ENCODE measurements at places on chromosomes 7 and 10.

DNA sequence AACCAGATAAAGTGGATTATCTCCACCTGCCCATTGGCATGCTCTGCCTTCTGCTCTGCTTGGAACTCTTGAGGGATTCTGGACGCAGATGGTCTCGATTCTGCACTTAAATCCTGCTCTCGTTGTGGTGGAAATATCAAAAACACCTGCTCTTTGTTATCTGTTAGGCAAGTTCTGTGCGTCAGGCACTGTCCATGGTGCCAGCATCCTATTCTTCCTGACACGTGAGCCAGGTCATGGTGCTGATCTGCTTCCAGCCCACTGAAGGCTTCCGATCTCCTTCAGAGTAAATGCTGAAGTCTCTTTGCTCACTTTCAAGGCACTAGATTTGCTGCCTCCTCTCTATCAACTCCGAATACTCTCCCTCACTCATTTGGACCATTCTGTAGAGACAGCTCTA lies 505.6 kb downstream of the HTR7 start:
- DNase-seq: no peak

DNA sequence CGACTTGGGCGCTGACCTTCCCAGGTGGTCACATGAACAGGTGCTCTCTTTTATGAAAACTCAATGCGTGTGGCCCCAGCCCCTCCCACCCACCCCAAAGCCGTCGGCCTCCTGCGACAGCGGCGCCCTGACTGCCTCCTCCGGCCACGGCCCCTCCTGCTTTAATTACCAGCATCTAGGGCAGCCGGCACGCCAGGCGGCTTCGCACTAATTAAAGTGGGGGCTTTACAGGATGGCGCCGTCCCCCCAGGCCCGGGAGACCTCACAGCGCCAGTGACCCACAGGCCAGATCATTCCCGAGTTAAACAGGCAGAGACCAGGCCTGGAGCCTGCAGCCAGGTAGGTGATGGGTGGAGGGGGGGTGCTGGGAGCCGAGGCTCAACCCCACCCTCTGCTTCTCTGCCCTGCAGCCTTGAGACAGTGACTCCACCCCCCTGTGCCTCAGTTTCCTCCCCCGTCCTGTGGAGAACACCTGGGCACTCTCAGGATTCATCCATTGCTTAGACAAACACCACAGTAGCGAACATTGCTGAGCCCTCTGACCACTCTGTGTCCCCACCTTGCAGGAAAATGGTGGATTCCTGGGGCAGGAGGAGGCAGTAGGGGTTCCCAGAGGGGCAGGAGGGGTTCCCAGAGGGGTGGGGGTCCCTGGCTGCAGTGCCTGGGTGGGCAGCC lies 100.8 kb downstream of the MICALL2 start:
- no peak for DNase-seq

DNA sequence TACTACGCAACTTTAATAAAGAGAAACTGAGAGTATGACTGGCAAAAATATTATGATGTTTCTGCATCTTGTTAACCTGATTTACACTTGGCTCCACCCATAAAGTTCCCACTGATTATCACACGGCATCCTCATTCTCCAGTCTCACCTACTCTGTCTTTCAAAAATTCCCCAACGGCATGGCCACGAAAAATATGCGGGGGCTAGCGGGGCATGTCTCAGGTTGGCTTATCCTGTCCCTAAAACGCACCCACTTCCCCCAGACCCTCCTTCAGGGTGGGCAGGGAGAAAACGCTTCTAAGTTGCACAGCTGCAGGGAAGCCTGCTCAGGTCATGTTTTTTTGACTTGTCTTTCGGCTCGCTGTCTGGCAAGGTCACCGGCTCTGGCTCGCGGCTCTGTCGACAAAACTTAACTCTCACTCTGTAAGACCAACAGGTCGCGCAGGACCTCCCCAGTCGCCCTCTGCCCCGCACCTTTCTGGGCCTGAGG lies 3.8 kb downstream of the CDK6 start:
- DNase-seq: no peak

DNA sequence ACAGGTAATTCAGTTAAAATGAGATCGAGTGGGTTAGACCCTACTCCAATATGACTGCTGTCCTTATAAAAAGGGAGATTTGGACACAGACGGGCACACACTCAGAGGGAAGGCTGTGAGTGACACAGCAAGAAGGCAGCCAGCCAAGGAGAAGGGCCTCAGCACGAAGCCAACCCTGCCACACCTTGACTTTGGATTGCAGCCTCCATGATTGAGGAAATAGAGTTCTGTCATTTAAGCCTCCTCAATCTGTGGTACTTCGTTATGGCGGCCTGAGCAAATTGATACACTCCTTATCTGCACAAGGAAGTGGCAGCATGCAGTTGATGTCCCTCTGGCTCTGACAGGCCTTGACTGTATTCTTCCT lies 43.8 kb downstream of the SH2D4B start:
- no peak for DNase-seq

DNA sequence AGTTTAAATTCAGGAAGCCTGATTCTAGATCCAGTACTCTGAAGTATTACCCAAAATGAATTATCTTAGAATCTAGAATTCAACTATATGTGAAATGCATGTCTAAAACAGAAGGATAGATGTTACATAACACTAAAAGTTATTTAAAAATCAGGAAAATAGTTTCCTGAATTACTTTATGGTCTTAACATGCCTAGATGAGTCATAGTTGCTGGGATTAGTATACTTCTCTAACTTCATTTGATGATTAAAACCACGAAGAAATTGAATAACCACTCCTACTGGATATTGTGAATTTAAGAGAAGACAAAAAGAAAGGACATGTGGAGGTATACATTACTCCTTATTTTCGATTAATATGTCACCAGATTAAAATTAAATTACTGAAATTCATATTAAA lies 65.5 kb downstream of the ATAD1 start:
- DNase-seq: no peak

GRCh38 chr10:74342991-74343390 lies 192.0 kb downstream of the ADK start:
- DNase-seq: no peak

DNA sequence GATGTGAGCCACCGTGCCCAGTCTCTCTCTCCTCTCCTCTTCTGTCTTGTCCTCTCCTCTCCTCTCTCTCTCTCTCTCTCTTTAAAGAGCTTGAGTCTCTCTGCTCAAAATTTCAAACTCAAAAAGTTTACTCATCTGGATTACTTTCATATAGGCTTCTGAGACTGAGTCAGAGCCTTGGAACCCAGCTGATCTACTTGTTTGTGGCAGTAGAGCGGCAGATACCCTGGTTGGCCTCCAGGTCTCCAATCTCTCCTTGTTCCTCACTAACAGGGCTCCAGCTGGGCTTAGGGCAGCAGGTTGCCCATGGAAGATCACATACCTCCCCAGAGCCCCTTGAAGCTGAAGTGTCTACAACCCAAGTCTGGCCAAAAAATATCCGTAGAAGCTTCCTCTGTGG lies 51.0 kb downstream of the HHEX start:
- DNase-seq: no peak

GRCh38 chr10:7788639-7789286 lies 786 bp downstream of the ATP5F1C start:
- DNase-seq: no peak

- no peak for DNase-seq
Measured at GRCh38 chr7:74038194-74038961, 10.4 kb downstream of the ELN start.

- DNase-seq: no peak
Measured at GRCh38 chr7:46393142-46393541, 472.1 kb upstream of the IGFBP3 start.

- no peak for DNase-seq
Measured at GRCh38 chr10:79130846-79131245, 62.1 kb downstream of the ZMIZ1 start.

GRCh38 chr10:15868006-15868405 lies 7.7 kb upstream of the MINDY3 start:
- DNase-seq: no peak

DNA sequence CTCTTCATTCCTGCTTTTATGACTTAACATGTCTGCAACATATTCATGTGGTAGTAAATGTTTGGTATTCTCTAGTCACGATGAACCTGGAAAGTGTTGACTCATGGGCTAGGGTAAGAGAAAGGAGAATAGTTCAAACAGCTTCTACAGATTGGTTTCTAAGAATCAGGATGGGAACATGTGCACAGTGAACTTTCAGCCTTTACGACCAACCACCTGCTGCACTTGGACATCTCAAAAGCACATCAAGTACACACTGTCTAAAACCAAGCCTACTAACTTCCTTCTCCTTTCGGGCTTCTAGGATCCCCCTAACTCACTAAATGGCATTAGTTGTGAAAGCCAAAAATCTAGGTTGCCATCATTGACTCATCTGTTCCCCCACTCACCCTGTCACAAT lies 85.5 kb downstream of the CUL2 start:
- no peak for DNase-seq

DNA sequence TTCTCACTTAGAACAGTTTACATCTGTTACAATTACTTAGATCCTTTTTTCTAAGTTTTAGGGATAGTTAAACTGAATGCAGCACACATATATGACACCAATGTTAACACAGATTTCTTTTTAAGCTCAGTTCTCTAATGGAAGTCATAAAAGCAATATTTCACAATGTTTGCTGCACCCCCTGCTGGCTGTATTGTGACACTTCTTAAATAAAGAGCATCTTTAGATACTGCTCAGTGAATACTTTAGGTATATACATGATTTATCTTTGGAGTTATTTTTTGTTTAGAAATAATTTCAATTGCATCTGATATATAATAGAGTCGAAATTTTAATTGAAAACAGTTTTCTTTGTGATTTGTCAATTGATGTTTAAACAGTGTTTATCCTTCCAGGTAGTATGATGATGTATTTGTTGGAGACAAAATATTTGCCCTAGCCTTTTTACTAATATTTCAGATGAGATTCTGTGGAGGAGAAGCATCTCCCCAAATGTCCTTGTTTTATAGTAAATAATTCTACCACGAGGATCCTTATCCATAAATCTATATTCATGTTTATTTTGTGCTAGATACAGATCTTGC lies 174.4 kb downstream of the ST7 start:
- peak; percentile 28 for DNase-seq

DNA sequence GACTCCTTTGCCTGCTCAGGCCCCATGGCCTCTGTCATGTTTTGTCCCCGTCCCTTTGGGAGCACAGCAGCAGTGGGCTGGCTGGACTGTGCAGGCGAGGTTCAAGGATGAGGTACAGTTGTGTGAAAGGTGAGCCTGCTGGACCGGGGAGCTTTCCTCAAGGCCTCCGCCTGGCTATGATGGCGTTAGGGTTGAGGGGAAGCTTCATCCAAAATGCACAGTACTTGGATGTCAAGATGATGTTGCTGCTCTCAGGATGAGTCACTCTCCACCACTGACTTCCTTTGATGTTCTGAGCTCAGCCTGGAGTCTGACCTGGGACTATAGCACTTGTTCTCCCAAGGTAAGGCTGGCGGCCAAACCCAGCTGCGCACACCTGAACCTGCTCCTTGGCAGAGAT lies 152.7 kb upstream of the SHH start:
- peak; percentile 91 for DNase-seq

DNA sequence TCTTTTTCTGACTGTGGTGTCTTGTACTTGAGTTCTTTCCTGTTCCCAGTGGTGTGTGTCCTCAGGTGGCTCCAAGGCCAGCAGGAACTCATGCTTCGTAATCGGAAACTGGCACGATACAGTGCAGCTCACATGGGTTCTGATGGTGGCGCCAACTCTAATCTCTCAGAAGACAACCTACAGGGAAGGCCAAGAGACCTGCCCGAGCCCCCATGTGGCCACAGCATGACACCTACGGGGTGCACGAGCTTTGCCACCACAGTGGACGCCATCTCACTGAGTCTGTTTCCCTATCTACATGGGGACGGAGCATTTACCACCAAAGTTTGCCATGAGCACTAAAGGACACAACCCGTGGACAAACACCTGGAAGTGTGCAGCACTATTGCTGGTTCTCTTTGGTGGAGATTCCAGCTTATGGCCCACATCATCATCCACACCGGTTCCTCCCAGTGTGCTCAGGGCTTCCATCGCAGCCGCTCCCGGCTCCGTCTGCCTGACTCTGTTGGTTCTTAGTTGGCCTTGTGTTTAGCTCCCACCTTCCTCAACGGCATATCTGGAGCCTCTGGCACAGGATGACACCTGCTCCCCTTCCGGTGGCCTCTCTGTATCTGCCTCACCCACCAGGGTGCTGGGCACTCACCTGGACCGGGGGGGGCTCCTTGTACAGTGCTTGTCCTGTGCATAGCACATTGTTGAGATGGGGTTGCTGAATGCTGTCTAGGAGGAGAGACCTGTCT lies 586.6 kb upstream of the MKI67 start:
- no peak for DNase-seq

DNA sequence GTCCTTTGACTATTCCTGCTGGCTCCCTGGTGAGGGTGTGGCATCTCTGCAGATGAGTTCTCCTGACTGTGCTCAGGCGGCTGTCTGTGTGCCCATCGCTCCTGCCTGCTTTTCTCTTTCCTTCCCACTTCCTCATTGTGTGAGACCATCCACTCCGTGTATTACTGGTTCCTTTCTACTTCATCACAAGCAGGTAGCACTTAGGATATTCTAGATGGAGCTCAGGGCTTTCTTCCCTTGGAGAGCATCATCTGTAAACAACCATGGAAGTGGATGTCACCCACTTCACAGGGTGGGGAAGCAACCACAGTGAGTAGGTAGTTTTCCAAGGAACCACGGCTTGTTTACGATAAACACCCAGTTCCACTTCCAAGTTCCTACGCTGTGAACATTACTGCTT lies 15.7 kb downstream of the DNAJB6 start:
- DNase-seq: no peak

GRCh38 chr10:43391496-43391895 lies 17.5 kb downstream of the HNRNPF start:
- DNase-seq: no peak

GRCh38 chr7:45421806-45422205 lies 152.4 kb upstream of the ADCY1 start:
- DNase-seq: no peak

DNA sequence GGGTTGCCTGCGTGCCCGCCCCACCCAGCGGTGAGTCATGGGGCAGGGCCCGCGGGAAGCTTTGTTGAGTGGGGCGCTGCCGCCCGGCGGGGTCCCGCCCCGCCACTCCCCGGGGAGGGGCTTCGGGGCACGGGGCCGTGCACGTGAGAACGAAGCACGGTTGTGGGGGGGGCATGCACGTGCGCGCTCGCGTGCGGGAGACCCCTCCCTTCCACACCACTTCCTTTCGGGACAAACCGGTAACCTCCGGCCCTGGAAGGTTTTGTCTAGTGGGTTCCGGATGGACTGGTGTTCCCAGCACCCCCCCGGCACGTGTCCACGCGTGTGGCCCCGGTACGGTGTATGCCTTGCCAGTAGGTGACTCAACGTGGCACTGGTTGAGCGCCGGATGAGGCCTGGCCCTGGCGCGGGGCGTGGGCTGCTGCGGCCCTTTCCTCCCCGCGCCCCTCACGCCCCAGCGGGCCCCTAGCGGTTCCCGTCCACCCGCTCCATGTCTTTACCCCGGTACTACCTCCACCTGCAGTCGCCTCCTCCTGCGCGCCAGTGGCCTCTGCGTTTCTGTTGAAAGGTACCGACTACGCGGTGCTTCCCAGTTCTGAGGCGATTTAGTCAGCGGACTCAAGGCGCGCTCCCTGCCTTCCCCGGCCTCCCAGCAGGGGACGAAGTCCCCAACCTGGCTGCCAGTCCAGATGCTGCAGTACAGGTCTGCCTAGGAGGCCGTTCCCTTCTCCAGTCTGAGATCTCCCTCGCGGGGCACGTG lies 3.1 kb downstream of the ADIRF start:
- DNase-seq: peak; percentile 88

GRCh38 chr10:62811159-62811875 lies 4.8 kb downstream of the EGR2 start:
- no peak for DNase-seq

- DNase-seq: no peak
Measured at GRCh38 chr10:104325436-104326435, 12.5 kb downstream of the ITPRIP start.

GRCh38 chr10:13049774-13050420 lies 48.4 kb upstream of the CCDC3 start:
- DNase-seq: no peak

GRCh38 chr10:24759672-24760071 lies 36.0 kb upstream of the ARHGAP21 start:
- no peak for DNase-seq

Measured in HCT116 (cell line).